ENCODE measurements at places on chromosomes 6 and 20.

DNA sequence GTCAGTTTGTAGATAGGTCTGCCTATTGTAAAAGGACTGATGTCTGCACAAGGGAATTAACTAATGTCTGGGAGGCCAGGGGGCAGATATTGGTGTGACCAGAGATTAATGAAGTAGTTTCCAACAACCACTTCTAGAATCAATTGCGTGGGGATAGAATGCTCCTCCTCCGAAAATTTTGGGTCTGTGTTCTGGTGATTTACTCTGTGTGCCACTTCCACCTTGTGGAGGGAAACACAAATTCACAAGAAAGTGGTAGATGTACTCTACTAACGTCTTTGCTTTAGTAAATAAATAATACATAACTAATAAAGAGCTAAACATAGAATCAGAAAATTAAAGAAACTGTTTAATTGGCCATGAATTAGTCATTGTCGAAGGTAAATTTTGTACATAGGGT lies 25.5 kb downstream of the TMEM14A start:
- DNase-seq = no peak

- no peak for DNase-seq
Observed at GRCh38 chr6:124430740-124431318, 531.4 kb upstream of the RNF217 start.

DNA sequence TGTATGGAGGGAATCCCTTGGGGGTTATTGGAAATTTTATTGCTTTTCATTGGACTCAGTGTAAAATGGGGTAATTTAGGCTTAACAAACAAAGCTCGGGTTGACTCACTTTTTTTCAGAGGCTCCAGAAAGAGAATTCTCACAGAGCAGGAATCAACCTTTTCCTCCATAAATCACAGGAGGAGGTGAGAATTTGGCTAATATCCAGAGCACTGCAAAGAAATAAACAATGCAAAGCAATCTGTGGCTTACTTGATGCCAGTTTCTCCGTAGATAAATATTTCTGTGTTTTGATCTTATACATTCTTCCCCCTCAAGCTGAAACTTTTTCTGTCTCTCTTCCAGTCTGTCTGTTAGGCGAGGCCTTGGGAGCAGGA lies 176.6 kb downstream of the TSHZ2 start:
- no peak for DNase-seq

- no peak for DNase-seq
Observed at GRCh38 chr20:3934624-3935023, 45.4 kb downstream of the PANK2 start.

- DNase-seq = no peak
Observed at GRCh38 chr6:87975561-87975960, 72.1 kb upstream of the SPACA1 start.

DNA sequence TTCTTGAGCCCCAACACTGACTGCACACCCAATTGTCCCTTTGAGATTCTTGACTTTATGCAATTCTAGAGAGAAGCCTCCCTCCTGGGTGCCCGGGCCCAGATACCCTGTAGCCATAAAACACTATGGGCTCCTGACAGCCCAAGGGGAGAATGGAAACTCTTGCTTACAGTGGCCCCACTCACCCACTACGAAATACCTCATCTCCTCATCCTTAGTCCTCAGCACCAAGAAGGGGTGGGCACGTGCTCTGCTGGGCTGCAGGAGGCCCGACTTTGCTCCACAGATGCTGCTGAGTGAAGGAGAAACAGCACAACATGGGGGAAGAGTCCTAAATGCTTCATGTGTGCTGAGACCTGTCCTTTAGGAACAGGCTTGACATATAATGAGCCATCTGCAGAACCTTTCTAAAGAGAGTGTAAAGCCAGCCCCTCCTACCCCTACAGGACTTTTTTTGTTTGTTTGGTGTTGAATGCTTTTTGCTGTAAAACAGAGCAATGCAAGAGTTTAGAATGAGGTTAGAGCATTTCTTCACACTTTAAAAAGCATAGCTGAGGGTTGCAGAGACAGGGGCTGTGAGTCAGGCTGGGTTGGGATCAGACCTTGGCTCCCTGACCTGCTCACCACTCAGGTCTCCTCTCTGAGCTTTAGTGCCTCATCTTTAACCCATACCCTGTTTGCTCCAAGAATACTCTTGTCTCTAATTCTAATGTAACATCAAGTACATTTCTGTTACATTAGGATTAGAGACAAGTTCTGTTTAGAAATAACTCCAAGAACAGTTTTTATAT lies 17.6 kb upstream of the SIRPG start:
- DNase-seq = no peak

GRCh38 chr20:38098952-38099351 lies 65.4 kb downstream of the RPRD1B start:
- no peak for DNase-seq

DNA sequence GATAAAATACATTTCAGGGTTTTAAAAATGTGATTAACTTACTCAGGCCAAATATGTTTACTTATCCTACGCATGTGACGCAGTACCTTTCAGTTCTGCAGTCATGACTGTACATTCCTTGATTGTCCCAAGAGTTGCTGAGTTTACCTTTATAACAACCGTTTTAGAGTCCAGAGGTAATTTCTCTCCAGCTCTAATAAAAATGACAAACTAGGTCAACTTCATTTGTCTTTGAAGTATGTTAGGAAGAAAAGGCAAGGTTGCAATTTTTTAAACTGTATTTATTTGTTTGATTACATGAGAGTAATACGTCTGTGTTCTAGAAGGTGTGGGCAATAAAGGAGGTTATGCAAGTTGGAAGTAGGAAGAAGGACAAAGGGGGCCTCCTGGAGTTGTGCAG lies 38.6 kb upstream of the UBR2 start:
- DNase-seq = no peak

DNA sequence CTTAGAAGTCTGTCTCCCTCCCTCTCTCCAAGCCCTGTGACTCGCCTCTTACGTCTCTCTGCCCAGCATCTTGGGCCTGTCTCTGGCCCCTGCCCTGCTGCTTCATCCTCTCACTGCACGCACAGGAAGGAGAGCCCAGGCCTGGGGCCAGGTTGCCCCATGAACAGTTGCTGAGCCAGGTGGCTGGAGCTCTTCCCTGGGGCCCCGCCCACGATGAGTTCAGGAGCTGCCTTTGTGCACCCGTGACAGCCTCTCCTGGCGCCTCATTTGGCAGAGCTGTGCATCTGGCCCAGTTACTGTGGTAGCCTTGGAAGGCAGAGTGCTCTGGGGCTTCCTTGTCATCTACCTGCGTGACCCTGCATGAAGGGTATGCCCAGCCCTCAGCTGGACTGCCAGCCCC lies 44.5 kb downstream of the SLC52A3 start:
- DNase-seq = no peak

- DNase-seq = no peak
Observed at GRCh38 chr20:45235995-45236394, 14.8 kb downstream of the SEMG2 start.

DNA sequence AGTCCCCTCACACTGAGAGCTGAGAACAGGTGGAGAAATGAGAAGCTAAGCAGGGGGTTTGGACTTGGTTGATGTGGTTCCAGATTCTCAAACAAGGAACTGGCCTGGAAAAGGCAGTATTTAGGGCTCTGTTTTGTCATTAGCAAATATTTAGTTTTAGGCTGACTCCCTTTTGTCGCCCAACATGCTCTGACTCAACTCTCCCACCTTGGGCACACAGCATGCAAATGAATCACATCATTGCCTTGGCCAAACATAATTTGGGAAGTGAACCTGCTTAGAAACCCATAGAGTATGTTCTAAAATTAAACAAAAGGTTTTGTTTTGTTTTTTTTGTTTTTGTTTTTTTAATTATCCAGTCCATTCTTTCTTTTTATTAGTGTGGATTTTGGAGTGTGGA lies 9.5 kb upstream of the UQCC2 start:
- DNase-seq = no peak

DNA sequence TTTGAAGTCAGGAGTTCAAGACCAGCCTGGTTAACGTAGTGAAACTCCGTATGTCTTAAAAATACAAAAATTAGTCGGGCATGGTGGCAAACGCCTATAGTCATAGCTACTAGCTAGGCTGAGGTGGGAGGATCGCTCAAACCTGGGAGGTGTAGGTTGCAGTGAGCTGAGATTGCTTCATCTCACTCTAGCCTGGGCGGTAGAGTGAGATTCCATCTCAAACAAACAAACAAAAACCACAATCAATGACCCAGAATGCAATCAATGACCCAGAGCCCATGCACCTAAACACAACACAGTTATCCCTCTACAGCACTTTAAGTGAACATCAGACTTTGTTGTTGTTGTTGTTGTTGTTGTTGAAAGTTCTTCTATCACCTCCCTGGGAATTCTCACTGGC lies 77.9 kb downstream of the MYB start:
- DNase-seq = no peak

DNA sequence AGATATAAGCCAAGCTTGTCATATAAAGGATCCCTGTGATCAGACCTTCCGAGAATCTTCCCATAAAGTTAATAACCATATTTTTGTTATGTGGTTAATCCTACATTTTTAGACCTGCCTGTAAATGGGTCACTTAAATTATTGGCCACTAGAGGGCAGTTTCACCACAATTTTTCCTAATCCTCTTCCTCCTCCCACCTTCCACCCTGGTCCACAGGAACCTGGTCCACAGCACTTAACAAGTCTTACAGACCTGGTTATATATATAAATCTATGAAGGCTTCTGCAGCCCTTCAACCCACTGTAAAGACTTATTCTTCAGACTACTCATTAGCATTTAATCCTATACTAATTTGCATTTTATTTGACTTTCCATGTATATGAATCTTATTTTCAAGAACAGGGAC lies 28.3 kb downstream of the MRS2 start:
- DNase-seq = no peak

GRCh38 chr20:51284871-51285270 lies 257.6 kb downstream of the NFATC2 start:
- DNase-seq = no peak

- DNase-seq = no peak
Observed at GRCh38 chr6:141105481-141105880, 1027.2 kb upstream of the GJE1 start.

DNA sequence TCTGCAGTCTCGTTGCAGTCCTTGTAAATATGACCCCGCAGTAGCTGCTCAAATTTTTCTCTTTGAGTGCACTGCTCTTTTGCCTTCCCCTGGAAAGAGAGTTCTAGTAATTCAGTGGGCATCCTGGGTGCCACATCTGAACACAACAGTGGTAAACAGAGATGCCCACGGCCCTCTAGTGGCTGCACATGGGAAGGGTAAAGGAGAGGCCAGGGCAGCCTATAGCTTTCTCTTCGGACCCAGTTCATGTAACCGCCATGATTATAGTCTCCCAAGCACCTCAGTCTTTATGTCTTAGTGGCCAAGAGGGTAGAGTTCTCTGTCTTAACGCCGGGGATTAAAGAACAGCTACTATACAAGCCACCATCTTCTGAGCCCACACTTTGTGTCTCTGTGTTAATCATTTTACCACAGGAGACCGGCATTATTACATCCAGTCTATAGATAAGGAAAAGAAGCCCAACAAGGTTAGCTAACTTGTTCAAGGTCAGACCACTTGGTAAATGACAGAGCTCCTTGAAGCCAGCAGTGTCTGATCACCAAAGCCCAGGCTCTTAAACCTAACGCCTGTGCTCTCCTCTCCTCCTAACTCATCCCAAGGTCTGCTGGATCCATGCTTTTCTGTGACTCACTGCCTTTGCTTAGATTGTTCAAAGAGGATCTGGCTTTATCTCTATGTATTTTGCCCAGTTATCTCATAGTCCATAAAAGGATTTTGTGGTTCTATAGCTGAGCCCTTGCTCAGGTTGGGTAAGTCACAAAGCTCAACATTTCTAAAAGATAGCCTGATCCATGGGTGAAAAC lies 81.8 kb downstream of the ISM1 start:
- no peak for DNase-seq

Data from urinary bladder (tissue), 4 donors.